ENCODE measurements at places on chromosomes 7 and 10.

DNA sequence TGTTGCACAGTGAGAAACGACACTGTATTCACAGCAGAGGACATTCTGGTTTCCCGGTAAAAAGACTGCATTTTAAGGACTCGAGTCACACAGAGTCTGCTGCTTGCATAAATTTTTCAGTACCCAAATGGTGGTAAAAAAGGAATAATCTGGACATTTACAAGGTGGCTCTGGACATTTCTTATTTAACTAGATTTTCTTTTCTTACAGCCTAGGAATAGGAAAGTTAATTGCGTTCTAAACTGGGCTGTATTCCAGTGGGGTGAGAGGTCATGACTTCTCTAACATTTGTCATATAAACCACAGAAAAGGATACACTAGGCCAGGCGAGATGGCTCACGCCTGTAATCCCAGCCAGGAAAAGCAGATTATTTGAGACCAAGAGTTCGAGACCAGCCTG is 237.5 kb upstream of the KLF6 start:
- no peak for DNase-seq

- no peak for DNase-seq
Measured at GRCh38 chr10:13390604-13391522, 42.8 kb upstream of the SEPHS1 start.

DNA sequence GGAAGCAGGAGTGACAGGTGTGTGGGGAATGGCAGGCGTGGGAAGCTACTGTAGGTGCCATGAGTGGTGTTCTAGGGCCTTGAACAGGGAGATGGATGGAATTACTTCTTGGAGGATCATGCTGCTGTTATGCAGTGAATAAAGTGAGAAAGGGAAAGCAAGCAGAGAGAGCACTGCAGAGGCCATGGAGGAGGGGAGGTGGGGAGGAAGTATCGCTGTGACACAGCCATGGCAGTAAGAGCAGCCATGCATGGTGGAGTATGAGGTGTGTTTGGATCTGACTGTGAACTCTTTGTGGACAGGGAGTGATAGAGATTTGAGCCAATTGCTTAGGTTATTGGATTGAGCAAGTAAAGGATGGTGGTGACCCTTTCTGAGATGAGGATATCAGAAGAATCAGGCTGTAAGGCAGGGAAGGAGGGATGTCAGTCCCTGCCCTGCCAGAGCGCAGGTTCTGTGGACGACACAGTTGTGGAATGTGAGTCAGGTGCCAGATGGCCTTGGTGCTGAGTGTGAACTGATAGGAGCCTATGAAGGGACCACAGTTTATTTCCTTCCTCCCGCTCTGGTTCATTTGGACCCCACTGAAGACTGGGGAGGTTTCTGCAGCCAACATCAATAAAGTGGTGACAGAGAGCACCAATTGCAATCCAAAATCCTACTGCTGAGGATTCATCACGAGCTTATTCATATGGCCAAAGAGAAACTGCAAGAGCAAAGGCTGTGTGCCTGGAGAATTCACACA is 105.5 kb upstream of the TMEM72 start:
- DNase-seq: no peak

DNA sequence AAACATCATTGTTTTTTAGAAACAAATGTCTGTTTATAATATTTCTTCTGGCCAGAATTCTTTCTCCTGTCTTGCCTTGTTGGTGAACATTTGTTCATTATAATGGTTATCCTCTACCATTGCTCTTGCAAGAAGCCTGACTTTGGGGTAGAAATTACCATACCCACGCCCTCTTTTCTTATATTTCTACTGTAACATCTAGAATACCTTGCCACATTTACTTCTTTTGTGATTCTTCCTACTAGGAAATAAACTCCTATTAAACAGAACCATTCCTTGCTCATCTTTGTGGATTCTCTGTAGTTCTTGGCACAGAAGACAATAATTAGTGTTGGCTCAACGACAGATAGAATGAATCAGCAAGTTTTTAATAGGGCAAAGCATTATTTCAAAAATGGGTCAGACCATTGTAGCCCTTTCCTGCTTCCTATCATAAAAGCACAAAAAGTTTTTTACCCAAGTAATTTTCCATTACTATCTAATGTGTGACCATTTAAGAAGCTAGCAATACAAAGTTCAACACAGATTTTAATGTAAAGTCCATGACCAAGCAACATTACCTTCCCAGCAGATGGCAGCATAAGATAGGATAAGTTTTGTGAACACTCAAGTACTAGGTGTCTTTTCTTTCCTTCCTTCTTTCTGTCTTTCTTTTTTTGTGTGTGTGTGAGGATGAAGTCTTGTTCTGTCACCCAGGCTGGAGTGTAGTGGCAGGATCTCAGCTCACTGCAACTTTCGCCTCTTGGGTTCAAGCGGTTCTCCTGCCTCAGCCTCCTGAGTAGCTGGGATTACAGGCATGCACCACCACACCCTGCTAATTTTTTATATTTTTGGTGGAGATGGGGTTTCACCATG is 270.4 kb downstream of the HGF start:
- DNase-seq: no peak

GRCh38 chr10:35416619-35417312 is 80.5 kb downstream of the CCNY start:
- DNase-seq: no peak

DNA sequence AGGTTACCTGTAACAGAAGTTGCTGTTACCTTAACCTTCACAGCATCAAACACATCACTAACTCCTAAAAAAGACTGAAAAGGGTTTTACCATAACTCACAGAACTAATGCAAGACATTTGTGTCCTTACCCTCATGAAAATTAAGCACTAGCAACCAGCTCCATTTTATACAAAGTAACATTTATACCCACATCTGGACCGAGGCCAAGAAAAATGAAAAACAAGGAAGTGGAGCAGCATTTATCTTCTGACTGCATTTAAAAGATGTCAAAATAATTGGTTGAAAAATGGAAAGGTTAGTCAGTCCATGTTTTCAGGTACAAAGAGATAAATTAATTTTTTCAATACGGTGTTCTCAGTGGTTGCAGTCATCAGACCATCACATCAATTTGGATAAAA is 3.1 kb upstream of the RBP4 start:
- DNase-seq: no peak

DNA sequence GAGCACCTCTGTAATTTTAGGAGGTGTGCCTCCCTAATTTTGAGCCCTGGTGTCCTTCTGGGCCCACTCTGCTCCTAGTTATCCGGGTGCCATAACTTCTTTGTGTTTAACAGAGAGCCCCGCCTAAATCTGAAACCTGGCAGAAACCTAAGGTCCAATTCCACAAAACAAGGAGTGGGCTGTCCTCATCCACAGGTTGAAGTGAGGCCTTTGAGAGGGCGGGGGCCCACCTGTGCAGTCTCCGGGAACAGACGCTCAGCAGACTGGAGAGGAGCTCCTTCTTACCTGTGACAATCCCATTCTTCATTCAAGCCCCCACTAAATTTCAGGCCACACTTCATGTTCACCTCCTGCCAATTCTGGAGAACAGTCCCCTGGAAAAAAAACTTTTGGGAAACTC is 10.9 kb downstream of the TMEM72 start:
- DNase-seq: no peak

- no peak for DNase-seq
Measured at GRCh38 chr7:657565-658119, 68.9 kb upstream of the DNAAF5 start.

GRCh38 chr10:43082746-43083145 is 5.9 kb downstream of the RET start:
- no peak for DNase-seq

DNA sequence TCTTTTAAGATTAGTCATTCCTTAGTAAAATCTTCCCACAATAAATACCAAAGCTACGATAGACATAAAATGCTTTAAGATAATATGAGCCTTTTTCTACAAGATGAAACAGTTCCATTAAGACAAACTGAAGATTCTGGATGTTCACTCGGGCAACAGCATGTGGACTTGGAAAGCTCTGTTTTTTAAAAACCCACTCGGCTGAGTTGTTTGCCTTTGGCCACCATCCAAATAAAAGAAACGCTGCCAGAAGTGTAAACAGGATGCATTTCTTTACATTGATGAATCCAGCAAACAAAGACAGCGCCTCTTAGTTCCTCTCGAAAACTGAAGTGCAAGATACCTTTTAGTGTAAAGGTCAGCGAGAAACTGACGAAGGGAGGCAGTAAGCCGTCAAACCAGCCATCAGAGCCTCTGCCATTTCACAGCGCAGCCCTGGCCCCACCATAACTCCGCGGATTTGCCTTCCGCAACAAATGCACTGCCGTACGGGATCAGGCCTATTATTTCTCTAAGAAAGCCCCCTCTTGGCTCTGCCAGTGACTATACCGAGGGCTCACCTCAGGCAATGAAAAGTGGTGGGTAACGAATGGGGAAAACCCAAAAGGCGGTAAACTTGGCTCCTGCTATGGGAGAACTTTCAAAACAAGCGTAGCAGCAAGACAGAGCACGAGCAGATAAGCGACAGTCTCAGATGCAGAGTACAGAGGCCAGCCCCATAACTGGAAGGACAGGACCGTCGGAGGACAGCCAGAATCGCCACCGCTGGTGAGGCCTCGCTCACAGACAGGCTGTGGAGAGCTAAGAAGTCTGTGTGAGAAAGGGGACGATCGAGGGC is 41.4 kb downstream of the GNA12 start:
- DNase-seq: no peak

- no peak for DNase-seq
Measured at GRCh38 chr10:103649654-103650423, 156.3 kb downstream of the NEURL1 start.
